Uterine smooth muscle cell (primary cell): ENCODE measurements at places on chromosomes 12 and 14. TPM values are rescaled to one million over a fixed set of nuclear protein-coding genes. Genes with fewer than 3 reads are reported as not detected.

The KCNC2 gene
- total RNA-seq = 0.50 TPM in 1 of 2 replicates, not detected in the other

The CLEC1B gene
- total RNA-seq = not detected in 2 replicates

The ACVRL1 gene
- total RNA-seq = 9.8 and 12.5 TPM in 2 replicates

The PHETA1 gene
- total RNA-seq = 7.7 and 9.0 TPM in 2 replicates

The RNASE2 gene
- not detected in 2 replicates for total RNA-seq

The MIP gene
- total RNA-seq = not detected in 2 replicates

The MED13L gene
- 83.5 and 109 TPM in 2 replicates for total RNA-seq

The PIK3C2G gene
- not detected in 2 replicates for total RNA-seq

The RBP5 gene
- 0.12 TPM in 1 of 2 replicates, not detected in the other for total RNA-seq

The PTPRR gene
- total RNA-seq = 1.00 and 2.2 TPM in 2 replicates

The TCL1B gene
- total RNA-seq = not detected in 2 replicates

The BICDL1 gene
- 0.11 and 0.25 TPM in 2 replicates for total RNA-seq

The STAB2 gene
- not detected in 2 replicates for total RNA-seq

The EMP1 gene
- 77.4 and 264 TPM in 2 replicates for total RNA-seq

The INHBE gene
- 2.1 and 17.0 TPM in 2 replicates for total RNA-seq

The OR4E2 gene
- 0.12 TPM in 1 of 2 replicates, not detected in the other for total RNA-seq

The LRP1-AS gene
- total RNA-seq = not detected in 2 replicates

The B4GALNT1 gene
- 3.4 and 4.0 TPM in 2 replicates for total RNA-seq

The ASIC1 gene
- 0.66 and 3.6 TPM in 2 replicates for total RNA-seq

The KCTD10 gene
- 90.4 and 93.2 TPM in 2 replicates for total RNA-seq

The DCTN2 gene
- 80.7 and 106 TPM in 2 replicates for total RNA-seq

The TIMM9 gene
- 16.2 and 20.9 TPM in 2 replicates for total RNA-seq

The CD163L1 gene
- total RNA-seq = under 0.01 and 0.22 TPM in 2 replicates

The LUM gene
- 186 and 540 TPM in 2 replicates for total RNA-seq

The MMP19 gene
- total RNA-seq = 2.7 and 5.2 TPM in 2 replicates
